ENCODE measurements at places on chromosomes 13 and 19. TPM values are rescaled to one million over a fixed set of nuclear protein-coding genes. Genes with fewer than 3 reads are reported as not detected.

Gene CIC
- 48.6 TPM for total RNA-seq

Gene HRC
- total RNA-seq, result 11.1 TPM

Gene TEX101
- not detected for total RNA-seq

Gene FRY
- 276 TPM for total RNA-seq

Gene CRX
- not detected for total RNA-seq

All from esophagus muscularis mucosa (tissue), 4 donors.